Glomerular endothelial cell (primary cell): ENCODE measurements at places on chromosomes 16 and 17.

DNA sequence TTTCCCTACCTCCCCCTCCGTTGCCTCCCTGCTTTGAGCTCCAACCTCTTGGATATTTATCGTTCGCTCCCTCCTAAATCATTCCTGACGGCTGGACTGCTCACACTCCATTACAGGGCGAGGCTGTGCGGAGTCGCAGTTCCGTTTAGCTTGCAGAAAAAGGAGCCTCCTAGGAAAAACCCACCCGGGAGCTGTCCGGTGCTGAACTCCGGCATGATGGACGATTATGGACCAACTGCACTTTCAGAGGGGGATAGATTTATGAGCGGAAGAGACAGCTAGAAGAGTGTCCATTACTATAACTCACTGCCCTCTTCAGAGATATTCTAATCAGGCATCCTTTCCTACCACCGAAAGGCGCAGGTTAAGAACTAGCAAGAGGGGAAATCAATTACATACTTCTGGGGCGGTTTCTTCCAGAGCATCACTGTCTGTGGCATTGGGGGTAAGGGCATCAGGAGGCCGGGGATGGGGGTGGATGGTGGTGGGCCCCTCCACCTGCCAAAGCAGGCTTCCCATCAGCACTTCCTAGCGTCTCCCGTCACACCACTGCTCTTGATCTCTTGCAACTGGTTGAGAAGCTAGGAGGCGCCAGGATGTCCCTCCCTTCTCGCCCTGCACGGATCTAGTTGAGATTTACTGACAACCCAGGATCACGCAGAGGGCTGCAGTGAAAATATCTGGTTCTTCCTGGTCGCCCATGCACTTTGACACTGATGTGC lies 251.2 kb downstream of the ENGASE start:
- peak; percentile 1 for DNase-seq

GRCh38 chr16:82071421-82071820 lies 36.4 kb downstream of the HSD17B2 start:
- no peak for DNase-seq

- DNase-seq: no peak
These were observed 47.4 kb upstream of the JPH3 start for GRCh38 chr16:87554754-87555427.

- DNase-seq: no peak
These were observed 51.5 kb downstream of the CPPED1 start for GRCh38 chr16:12752159-12752558.

GRCh38 chr17:9116311-9116835 lies 95.1 kb downstream of the NTN1 start:
- no peak for DNase-seq

DNA sequence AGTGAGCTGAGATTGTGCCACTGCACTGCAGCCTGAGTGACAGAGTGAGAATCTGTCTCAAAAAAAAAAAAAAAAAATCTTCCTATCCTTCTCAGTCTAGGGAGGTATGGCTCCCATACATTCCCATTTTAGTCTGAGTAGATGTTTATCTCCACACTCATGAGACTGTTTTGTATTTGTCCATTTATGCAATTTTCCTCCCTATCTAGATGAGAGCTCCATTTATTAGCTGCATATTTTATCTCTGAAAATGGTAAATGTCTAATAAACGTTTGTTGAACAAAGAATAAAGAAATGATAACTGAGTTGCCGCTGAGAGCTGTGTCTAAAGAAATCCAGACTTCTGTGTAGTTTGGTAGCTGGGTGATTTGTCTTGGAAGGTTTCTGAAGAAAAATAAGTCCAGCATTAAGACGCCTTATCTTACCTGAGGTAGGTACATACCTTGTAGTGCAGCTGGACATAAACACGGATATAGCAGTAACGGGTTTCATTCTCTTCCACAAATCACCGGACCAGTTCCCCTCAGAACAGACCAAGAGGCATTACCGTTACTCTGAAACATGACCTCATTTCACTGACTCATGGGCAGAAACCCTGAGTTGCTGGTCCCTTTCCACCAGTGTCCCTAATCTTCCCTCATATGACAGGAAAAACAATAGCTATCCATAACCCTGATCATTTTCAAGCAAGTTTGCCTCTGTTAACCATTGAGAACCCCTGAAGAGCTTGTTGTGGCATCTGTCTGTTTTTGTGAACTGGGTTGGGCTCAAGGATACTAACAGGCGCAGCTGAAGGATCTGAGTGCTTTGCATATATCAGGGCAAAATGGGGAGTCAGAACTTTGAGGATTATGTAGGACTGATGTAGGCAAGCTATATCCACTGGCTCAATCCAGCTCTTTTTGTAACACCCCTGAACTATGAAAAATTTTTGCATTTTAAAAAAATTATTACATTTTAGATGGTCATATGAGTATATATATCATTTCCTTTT lies 177.4 kb upstream of the XYLT1 start:
- DNase-seq: no peak

DNA sequence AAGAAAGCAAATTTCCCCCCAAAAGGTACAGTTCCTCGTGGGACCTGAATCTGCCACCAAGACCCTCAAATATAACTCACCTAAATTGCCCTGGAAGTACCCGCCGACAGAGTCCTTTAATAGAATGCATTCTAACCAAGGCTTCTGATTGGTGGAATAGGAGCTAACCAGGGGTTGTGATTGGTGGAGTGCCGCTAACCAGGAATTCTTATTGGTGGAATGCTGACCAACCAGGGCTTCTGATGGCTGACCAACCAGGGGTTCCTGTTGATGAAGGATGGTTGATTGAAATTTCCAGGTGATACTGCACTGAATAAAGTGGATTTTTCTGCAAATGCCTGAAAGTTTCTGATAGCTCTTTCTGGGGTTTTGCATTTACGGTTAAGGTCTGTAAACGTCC lies 6.5 kb downstream of the TFAP4 start:
- no peak for DNase-seq

GRCh38 chr17:51730303-51731050 lies 428.0 kb downstream of the CA10 start:
- no peak for DNase-seq

DNA sequence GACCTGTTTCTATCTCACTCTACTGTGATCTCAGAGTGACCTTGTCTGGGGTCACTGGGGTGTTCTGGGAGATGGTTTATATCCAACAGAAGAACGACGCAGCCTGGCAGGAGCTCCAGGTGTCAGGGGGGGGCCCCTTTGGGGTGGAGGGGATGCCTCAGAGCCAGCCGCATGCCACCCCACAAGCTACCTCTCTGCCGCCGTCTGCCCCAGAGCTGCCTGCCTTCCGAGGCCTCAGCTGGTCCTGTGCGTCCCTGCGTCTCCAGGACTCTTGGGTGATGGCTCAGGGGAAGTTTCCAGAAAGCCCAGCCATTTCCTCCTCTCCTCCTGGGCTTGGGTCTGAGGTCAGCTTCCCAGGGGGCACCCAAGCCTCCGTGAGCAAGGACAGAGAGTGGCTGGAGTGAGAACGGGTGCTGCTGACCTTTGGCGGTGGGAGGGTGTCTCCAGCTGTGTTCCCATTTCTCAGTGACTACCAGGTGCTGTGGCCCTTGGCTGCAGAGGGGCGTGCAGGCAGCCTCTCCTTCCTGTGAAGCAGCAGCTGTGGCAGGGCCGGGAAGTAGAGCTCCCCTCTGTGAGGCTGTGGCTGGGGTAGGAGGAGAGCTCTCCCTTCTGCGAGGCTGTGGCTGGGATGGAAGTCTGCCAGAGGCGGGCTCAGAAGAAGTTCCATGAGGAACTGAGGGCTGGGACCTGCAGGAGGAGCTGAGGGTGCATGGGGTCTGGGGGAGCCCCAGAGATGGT lies 19.8 kb downstream of the JPH3 start:
- no peak for DNase-seq

DNA sequence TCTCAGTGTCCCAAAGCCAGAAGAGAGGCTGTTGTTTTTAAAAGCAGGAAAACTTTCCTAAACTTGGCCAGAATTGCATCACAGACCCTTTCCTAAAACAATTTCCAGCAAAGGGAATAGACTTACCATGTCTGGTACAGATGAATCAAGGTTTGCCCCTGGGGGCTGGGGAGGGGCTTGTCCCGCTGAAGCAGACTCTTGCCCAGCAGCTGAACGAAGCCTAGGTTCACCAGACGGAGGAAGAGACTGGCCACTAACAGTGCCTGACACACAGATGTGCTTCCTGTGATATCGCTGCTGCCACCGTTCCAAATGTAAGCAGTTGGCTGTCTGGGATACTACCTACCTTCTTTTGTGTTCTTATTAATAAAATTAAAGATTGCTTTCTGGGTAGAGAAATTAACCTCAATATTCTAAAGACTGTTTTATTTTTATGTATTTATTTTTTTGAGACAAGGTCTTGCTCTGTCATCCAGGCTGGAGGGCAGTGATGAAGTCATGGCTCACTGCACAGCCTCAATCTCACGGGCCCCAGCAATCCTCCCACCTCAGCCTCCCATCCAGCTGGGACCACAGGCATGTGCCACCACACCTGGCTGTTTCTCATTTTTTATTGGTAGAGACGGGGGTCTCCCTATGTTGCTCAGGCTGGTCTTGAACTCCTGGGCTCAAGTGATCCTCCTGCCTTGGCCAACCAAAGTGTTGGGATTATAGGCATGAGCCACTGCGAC lies 13.5 kb downstream of the PRCD start:
- DNase-seq: no peak

DNA sequence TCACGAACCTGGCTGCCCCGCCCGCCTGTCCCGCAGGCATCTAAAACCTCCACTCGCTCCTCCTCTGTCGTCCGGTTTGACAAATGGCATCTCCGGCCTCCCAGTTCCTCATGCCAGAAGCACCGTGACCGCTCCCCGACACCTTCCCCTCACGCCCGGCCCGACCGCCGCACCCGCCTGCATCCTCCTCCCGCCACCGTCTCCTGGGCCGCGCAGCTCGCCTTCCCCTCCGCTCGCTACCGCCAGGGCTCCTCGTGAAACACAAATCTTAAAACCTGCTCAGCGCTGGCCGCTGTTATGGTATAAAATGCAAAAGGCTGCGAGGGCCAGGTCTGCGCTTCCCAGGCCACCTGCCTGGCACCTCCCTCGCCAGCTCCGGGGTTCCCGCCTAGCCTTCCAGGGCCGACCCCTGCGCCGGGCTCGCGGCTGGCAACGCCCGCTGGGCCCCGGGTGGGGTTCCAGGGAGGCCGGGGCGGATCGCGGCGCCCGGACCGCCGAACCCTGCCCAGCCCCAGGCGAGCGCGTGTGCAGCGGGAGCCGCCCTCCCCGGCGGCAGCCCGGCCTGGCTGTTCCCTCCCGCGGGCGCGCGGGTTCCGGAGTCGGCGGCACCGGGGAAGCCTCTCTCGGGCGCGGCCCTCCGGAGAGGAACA lies 488 bp downstream of the SPSB3 start:
- no peak for DNase-seq

- no peak for DNase-seq
These were observed 24.6 kb upstream of the PHB1 start for GRCh38 chr17:49439305-49439672.

GRCh38 chr16:66135421-66135831 lies 231.1 kb upstream of the CDH5 start:
- no peak for DNase-seq

- no peak for DNase-seq
These were observed 146.7 kb upstream of the IRX5 start for GRCh38 chr16:54783980-54784379.

DNA sequence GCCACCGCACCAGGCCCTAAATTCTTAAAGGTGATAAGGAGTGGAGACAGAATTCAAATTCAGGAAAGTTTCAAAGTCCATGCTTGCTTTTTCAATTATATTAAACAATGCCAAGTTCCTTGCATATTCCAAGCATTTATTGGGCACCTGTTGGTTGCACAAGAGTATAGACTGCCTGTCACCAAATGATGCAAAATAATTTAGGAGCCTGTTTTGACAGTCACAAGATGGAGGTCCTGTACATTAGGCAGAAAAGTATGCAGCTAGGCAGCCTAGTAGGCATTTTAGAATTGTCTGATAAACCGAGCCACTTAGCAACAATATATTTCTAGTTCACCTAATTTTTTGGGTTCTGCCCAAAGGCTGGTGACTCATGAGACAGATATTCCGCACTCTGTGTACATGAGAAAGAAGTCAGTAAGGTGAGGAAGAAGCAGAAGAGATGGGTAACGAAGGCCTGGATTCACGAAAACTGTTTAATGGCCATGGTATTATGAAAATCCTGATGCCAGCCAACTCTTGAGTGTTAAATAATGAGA lies 7.3 kb downstream of the ACACA start:
- DNase-seq: no peak

GRCh38 chr17:73255671-73256181 lies 6.0 kb downstream of the CPSF4L start:
- DNase-seq: no peak

DNA sequence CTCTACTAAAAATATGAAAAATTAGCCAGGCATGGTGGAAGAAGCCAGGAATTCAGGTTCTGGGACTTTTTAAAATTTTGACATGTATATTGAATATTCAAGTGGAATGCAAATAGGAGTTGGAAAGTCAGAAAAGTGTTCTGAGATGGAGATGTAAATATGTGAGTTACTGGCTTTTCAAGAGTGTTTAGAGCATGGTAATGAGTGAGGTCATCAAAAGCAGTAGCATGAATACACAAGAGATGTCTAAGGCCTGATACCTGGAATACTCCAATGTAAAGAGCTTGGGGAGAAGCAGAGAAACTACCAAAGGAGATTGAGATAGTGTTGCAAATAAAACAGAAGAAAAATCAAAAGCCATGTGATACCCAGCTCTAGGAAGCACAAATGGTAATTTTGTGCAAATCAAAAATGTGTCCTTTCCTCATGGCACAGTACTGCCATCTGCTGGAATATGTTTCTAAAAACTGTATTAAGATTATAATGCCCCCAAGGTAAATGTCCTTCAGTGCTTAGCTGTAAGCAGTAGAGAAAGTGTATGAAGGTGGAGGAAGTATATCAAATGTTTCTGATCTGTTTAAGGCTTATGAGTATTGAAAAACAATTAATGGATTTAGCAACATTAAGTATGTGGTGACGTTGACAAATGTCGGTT lies 908.4 kb downstream of the KCNJ18 start:
- DNase-seq: no peak

DNA sequence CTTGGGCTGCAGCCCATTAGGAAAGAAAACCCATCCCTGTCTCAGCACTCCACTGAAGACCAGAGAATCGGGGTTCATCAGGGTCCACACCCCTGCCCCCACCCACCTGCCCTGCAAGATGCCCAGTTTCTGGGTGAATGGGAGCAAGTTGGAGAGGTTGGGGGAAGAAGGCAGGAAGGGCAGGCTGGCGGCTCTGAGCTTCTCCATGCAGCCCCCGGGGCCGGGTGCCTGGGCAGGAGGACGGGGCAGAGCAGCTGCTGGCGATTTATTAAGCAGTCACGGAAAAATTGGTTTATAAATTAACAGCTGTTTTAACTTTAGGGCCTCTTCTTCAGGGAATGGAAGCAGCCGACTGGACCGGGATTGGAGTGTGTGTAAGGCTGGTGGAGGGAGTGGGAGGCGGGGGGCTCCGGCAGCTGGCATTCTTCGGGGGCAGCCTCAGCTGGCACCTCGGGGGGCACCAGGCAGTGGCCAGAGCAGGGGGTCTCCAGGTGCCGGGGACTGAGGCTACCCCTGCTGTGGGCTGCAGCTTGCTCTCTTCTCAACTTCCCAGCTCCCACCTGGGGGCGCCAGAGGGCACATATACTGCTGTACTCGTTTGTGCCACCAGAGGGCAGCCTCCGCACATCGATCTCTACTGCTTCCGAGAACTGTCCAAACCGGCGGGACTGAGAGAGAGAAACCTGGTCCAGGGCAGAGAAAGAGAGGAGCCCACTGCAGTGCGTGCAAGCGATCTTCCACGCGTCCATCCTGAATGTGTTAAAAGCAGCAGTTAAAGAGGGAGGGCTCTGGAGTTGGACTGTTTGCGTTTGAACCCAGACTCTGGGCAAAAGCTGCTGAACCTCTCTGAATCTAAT lies 5.0 kb upstream of the PPP1R1B start:
- peak; percentile 39 for DNase-seq
